EH (cell line): ENCODE measurements at places on chromosomes 1 and 21.

GRCh38 chr1:234768569-234769283 is 158.7 kb upstream of the IRF2BP2 start:
- DNase-seq = no peak

DNA sequence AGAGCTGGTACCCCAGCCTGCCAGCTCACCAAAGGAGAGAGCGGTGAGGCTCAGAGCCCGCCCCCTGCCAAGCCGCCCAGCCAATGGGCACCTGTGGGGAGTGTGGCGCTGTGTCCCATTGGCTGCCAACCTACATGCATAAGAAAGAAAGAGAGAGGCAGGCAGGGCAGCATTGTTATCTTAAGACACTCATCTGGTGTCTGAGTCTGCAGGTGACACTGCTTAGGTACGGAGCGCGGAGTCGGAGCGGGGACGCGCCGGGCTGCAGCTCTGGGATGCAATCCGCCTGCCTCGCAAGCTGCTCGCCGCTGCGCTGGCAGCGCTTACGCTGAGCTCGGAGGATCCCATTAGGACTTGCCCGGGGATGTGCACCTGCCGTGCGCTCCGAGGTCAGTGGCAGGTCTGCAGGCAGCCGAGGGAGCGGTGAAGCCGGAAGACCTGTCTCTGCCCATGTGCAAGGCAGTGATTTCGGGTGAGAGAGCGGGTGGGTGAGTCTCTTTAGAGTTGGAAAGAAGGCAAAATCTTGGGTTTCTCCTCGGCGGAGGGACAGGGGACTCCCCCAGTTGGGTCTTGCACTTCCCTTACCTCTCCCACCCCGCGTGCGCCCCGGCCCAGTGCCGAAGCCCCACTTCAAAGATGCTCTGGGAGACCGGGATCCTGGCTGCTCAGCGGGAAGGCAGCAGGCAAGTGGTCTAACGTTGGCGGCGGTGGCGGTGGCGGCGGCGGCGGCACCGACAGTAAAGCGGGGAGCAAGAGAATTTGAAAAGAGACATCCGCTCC is at the start of gene BRINP2:
TSS of gene BRINP2 (plus strand) at position 203 of the 780 bp plus-strand sequence. CDS start 58,919 bp downstream, outside the sequence.
- DNase-seq = peak; percentile 41

GRCh38 chr1:205993068-205993467 is 10.1 kb downstream of the RAB7B start:
- DNase-seq = no peak

DNA sequence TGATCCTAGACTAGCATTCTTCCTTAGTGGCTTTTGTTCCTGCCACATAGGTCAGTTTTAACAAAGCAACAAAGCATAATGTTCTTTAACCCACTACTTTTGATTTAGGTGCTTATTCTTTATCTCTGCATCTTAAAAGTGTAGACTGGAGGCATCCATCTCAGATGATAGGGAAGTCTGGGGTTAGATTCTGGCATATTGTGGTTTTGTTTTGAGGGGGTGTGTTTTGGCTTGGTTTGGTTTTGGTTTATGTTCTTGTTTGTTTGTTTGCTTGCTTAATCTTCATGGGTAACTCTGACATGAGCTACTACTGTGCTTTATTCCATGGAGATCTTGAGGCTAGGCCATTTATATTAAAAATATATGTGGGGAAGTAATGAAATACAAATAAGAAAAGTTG is 40.3 kb upstream of the MYOCOS start:
- no peak for DNase-seq

- DNase-seq = no peak
Measured at GRCh38 chr1:36139521-36139920, 9.8 kb downstream of the TRAPPC3 start.

GRCh38 chr1:2095394-2095793 is 45.2 kb downstream of the PRKCZ start:
- DNase-seq = no peak
